Fibroblast of skin of abdomen (primary cell): ENCODE measurements at places on chromosomes 5 and 9.

DNA sequence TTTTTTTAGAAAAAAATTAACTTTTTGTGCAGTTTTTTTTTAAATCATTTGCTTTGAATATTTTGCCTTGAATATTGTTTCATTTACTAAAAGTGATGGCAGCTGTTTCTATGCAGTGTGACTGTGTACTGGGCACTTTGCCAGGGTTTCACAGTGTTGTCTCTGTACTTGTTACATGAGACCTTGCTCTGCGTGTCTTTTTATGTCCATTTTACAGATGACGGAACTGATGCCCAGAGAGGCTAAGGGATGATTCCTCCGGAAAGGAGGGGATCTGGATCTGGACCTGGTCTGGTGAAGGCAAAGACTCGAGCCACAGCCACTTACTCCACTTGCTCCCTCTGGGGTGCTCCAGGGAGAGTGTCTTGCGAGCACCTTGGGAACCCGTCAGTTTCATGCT, 124.8 kb upstream of the PTCH1 start:
- no peak for DNase-seq

GRCh38 chr5:76305269-76305668, 97.8 kb upstream of the IQGAP2 start:
- no peak for DNase-seq

DNA sequence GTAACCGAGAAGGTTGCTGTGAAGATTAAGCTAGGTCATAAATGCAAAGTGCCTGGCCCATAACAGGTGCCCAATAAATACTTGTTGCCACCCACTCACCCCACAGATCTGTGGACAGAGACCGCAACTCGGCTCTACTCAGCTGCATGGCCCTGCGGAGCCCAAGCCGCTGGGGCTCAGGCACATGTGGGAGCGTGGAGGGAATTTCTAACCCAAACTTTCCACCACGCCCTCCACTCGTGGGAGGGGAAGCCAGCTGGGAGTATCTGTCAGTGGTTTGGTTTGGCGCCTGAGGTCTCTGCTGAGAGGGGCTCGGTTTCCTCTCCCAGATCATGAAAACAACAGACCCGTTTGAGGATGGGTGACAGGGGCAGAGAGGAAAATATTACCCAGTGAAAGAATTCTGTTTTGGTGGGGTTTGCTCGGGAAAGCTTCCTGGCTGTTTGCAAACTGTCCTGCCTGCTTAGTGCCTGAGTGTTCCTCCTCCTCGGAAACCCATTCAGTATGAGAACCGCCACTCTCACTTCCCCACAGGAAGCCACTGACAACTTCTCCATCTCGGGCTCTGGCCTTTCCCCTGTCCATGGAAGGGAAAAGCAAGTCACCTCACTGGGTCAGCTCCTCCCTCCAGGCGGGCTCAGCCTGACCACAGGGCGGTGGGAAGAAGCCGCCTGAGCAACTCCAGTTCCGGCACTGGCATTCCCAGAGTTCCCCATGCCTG, 60.1 kb downstream of the RGS3 start:
- DNase-seq = no peak

GRCh38 chr9:135883410-135884089, 23.8 kb downstream of the CAMSAP1 start:
- DNase-seq = no peak

DNA sequence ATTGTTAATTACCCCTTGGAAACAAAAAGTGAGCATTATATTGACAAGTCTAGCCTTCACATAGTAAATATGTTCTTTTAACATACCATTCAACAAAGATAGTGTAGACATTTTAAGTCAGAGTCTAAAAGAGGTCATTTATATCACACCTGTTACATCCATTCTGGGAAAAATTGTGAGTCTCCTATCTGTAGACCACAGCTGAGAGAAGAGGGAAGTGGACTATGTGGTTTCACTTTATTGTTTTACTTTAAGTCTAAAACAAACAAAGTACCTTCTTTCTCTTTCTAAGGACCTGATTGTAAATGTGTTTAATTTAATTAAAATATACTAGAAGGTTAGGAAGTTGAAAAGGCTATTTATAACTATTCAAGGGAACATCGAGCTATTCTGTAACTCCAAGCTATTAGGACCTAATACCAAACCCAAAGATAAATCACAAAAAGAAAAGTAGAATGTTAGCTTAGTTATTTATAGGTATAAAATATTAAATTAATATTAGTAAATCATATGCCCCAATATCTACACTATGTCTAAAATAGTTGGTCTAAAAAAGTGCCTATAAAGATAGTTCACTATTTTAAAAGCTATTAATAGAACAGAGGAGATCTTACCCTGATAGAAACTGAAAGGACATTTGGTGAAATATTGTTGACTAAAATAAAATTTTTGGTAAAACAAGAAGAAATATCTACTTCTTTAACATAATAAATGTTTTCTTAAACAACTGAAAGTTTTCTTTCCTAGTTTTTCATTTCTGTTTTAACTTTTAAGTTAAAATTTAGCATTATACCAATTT, 134.9 kb downstream of the TMEM167A start:
- no peak for DNase-seq

DNA sequence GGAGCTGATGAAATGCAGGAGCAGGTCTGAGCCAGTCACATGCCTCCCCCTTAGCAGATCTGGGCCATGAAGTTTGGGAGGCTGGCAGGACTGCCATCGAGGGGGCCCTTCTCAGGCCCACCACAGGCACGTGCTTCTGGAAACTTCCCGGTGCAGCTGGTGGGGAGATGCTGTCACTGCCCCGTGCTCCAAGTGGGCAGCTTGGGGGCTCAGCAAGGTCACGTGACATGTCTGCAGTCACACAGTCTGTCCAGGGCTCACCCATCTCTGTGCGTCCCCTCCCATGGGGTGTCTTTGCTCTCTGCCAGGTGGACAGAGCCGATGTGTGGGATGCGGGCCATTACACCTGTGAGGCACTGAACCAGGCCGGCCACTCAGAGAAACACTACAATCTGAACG, 79.4 kb upstream of the ASS1 start:
- DNase-seq = no peak

DNA sequence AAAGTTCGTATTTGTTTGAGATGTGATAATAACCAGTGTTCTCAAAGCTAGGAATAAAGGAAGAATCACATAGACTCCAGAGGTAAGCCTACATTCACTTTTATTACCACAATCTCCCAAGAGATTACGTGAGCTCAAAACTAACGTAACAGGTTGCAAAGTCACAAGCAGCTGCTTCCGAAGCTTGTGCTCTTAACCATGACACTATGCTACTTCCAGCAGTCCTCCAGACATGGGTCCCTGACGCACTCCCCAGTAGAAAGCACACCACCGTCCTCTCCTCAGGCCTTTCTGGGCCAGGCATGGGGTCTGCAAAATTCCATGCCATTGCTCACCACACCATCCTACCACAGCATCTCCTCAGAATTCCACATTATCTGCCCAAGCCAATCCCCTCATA, 84.6 kb downstream of the PAX5 start:
- no peak for DNase-seq

DNA sequence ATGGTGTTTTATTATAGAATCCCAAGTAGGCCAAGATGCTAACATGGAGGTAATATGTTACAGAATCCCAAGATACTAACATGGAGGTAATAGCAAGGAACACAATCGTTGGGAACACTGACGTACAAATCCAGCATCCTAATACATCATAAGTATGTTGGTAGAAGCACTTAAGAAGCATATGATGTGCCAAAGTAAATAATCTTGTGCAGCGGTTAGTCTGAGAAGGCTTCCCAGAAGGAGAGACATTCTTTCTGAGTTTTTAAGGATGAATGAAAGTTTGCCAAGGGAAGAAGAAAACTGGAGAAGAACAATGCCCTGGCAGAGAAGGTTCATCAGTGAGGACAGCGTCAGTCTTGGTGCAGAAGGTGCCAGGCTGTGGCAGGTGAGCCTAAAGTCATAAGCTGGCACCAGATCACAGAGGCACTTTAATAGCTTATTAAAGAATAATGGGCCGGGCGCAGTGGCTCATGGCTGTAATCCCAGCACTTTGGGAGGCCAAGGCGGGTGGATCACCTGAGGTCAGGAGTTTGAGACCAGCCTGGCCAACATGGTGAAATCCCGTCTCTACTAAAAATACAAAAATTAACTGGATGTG, 294.5 kb upstream of the PIK3R1 start:
- DNase-seq = no peak

- no peak for DNase-seq
These were observed 78.2 kb upstream of the COL5A1 start for GRCh38 chr9:134563397-134563796.

- DNase-seq = no peak
These were observed 114.9 kb downstream of the TRIO start for GRCh38 chr5:14257995-14258403.

DNA sequence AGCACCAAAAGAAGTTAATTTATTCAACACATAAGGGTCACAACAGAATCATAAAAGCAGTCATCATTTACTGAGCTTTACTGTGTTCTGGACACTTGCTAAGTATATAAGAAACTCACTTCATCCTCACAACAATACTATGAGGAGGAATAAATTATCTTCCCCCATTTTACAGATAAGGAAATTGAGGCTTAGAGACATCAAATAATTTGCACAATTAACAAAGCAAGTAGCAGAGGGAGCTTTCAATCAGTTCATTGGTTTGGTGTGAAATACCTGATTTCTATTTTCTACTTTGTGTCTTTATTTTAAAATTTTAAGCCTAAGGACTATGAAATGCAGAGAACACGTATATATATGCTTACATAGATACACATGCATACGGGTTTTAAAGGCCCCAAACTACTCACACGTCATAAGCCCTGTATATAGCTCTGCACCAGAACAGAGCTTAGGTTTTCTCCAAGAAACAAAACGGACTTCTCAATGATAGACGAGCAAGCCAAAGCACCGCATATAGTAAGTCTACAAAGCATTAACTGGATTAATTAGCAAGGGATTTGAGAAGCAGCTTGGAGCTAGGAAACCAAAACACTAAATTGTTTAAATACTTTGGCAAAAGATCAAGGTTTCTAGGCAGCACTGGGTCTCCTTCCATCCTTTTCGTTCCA, 95.6 kb downstream of the DENND1A start:
- peak; percentile 46 for DNase-seq

GRCh38 chr5:134420343-134420742, 8.7 kb upstream of the CDKN2AIPNL start:
- no peak for DNase-seq

GRCh38 chr5:101206534-101206933, 303.5 kb upstream of the ST8SIA4 start:
- DNase-seq = no peak

- DNase-seq = no peak
These were observed 877 bp downstream of the SH3GLB2 start for GRCh38 chr9:129027224-129027684.

- peak; percentile 72 for DNase-seq
These were observed 5.9 kb upstream of the LARS1 start for GRCh38 chr5:146188358-146188757.

GRCh38 chr5:73338256-73339050, 110.1 kb downstream of the FOXD1 start:
- DNase-seq = peak; percentile 87

- DNase-seq = no peak
These were observed 149.8 kb downstream of the MACIR start for GRCh38 chr5:103408408-103408807.

DNA sequence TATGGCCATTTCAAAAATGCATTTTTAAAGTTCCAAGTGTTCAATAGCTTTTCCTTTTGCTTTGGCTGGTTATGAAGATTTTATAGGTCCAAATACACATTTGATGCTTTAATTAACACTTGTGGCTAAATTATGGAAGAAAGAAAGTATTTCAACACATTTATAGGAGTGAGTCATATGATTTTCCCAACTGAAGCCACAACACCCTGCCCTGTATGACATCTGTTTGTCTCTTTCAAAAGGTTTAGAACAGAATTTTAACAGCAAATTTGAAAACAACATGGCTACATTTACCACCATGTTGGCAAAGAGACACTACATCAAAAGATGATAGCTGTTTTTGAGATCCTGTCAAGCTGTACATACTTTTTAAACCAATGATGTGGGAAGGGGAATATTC, 99.4 kb downstream of the TMEM174 start:
- no peak for DNase-seq

GRCh38 chr9:136142414-136142796, 23.7 kb upstream of the TMEM250 start:
- DNase-seq = no peak

GRCh38 chr5:179763215-179763945, 30.4 kb upstream of the LTC4S start:
- DNase-seq = peak; percentile 86

DNA sequence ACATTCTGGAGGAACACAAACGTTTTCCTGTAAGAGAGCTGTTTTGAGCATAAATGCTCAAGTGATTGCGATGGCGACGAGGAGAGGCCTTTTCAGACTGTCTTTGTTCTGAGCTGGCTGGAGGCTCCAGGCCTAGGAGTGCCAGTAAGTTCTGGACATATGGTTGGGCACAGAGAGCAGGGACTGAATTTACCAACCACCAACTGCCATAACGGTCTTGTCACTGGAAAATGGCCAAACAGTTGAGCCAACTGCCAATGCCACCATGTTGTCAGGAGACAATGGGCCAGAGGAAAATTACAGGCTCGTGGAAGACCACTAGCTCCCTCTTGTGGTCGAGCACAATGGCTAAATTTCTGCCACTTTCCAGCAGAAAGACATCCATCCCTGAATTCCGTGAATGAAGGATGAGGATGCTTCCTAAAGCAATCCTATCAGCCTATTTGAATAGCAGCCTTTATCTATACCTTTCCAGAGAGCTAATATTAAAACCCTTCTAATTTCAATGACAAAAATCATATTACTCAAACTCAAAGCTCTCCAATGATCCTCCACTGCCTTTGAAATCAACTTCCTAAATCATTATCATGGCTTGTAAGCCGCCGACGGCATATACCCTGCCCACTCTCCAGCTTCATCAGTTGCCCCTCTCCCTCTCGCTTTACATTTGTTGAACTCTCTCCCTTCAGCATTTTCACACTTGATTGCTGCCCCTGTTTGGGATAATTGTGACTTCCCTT, 66.9 kb upstream of the GLIS3 start:
- DNase-seq = peak; percentile 52

DNA sequence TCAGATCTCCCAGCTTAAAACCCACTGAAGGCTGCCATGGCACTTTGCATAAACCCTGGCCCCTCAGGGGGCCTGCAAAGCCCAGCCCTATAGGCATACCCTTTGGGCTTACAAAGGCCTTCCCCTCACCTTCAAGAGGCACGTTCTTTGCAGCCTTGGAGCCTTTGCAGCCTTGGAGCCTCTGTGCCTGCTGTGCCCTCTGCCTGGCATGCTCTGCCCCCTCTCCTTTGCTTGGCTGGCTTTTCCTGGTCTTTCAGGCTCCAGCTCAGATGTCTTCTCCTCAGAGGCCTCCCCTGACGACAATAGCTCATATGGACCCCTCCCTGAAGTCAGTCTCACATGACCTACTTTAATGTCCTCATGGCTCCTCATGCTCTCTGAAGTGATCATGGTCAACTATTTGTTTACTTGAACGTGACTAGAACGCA, 60.3 kb downstream of the CXXC5 start:
- no peak for DNase-seq

DNA sequence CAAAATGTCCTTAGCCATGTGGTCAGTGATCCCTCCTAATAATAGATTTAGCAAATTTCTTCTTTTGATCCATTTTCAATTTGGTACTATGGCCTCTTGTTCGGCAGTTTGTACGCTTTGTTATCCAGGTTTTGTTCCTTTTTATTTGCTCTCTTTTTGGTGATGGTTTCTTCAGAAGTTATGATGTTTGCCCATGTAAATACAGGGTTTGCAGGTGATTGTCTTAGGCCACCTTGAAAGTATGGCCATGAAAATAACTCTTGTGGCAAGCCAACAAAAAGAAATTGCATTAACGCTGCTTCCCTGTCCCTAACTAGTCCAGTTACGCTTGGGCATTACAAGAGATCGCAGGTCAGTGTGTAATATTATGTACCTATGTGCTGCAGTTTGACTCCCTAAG, 8.6 kb downstream of the GPR151 start:
- no peak for DNase-seq
